ENCODE measurements at places on chromosomes 12 and 14. TPM values are rescaled to one million over a fixed set of nuclear protein-coding genes. Genes with fewer than 3 reads are reported as not detected.

Gene PMCH
- not detected for total RNA-seq

Gene DNAI7
- total RNA-seq: not detected

Gene HSPA2
- total RNA-seq: 16.5 TPM

Gene ABCB9
- 18.4 TPM for total RNA-seq

Gene RBM25
- 53.2 TPM for total RNA-seq

Gene TMEM132D
- not detected for total RNA-seq

Gene DDX11
- total RNA-seq: 72.2 TPM

Gene DCAF4
- total RNA-seq: 55.8 TPM

Gene OVCH1
- total RNA-seq: not detected

Gene SUDS3
- total RNA-seq: 62.8 TPM

Gene PPP4R4
- total RNA-seq: not detected

Gene BTBD6
- 119 TPM for total RNA-seq

DNA sequence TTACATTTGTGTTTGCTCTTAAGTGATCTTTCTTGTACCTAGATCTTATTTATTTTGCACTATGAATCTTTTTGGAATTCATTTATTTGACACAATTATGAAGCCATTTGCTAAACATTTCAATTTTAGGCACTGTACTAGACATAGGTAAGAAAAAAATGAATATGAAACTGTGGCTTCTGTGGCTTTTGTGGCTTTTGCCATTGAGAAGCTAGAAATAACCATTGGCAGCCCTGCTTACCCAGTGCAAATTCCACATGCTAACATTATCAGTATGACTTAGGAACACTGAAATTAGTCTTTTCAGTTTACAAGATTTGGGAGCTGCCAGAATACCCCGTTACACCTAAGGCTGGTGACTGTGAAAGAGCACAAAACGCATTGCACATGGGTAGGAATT is 60.1 kb downstream of the FSCB start:
- no peaks in the 10 kb centered on the region for H3K36me3 ChIP-seq
- no peak overlapping the region for H3K27ac ChIP-seq
- DNase-seq: no peak
- H3K4me1 ChIP-seq: no peaks in the 10 kb centered on the region
- H3K4me3 ChIP-seq: no peak overlapping the region

GRCh38 chr12:67697443-67697842 is 48.9 kb downstream of the DYRK2 start:
- peaks cover 27% of the 10 kb centered on the region for H3K4me1 ChIP-seq
- H3K27ac ChIP-seq: no peak overlapping the region
- no peaks in the 10 kb centered on the region for H3K36me3 ChIP-seq
- H3K27me3 ChIP-seq: no peaks in the 10 kb centered on the region
- DNase-seq: peak; percentile 35
- no peak overlapping the region for H3K4me3 ChIP-seq

- no peak overlapping the region for H3K4me3 ChIP-seq
- H3K4me1 ChIP-seq: no peaks in the 10 kb centered on the region
- H3K27ac ChIP-seq: no peak overlapping the region
Measured at GRCh38 chr14:71469643-71470335, 462.4 kb upstream of the RGS6 start.

DNA sequence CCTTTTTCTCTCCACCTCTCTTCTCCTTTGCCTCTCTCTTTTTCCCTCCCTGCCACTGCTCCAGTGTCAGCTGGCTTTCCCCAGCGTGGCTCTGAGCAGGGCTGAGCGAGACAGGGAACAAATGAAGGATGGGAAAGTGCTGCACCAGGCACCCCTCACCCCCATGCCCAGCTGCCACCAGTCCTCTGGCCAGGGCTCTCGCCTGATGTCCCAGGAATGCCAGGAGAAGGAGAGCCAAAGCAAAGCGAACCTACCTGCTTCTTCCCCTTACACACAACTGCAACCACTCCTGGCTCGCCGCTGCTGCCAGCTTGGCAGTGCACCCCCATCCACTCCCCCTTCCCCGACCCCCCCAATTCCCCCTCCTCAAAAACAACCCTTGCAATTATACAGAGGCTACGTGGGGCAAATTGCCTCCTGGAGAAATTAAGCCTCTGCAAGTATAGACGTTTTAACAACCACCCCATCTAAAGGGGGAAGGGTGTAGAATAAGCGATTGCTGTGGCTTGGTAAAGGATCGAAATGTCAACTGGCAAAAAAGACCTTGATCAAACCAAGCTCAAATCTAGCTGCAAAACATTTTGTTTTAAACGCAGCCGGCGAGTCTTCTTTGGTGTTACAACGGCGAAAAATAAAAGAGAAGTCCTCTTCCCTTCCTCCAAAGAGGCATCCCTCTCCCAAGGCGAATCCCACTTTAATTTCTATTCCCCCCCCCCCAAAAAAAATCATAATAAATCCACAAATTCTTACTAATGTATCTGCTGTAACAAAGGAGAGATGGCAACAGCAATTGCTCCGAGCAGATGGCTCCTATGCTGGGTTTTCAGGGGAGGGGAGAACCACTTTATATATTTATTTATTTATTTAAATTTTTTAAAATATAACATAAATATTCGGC is 2.9 kb downstream of the BCL11B start:
- no peak for DNase-seq
- peaks cover 78% of the 10 kb centered on the region for H3K27me3 ChIP-seq
- peaks cover 5% of the 10 kb centered on the region for H3K4me1 ChIP-seq
- no peaks in the 10 kb centered on the region for H3K36me3 ChIP-seq

DNA sequence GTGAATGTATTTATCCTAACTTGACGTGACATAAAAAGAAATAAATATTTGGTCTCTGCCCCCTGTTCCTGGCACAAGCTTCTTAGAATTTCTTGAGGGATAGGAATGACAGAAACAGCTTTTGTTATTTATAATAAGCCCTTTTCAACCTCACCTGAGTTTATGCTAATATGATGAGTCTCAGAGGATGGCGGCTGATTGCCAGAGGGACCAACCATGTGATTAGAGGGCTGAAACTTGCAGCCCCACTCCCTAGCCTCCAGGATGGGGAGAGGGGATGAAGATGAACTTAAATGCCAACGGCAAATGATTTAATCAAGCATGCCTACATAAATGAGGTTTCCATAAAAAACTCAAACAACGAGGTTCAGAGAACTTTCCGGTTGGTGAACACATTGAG is 42.9 kb downstream of the DNAI7 start:
- H3K4me1 ChIP-seq: no peaks in the 10 kb centered on the region
- H3K4me3 ChIP-seq: no peak overlapping the region
- H3K36me3 ChIP-seq: no peaks in the 10 kb centered on the region
- DNase-seq: no peak
- H3K27ac ChIP-seq: no peak overlapping the region

GRCh38 chr12:6250343-6250742 is 50.1 kb downstream of the CD9 start:
- H3K4me3 ChIP-seq: no peak overlapping the region
- H3K36me3 ChIP-seq: no peaks in the 10 kb centered on the region
- peaks cover 9% of the 10 kb centered on the region for H3K4me1 ChIP-seq
- H3K27ac ChIP-seq: no peak overlapping the region
- no peak for DNase-seq
- no peaks in the 10 kb centered on the region for H3K27me3 ChIP-seq

- no peaks in the 10 kb centered on the region for H3K4me1 ChIP-seq
- no peaks in the 10 kb centered on the region for H3K36me3 ChIP-seq
- H3K27me3 ChIP-seq: peaks cover 75% of the 10 kb centered on the region
Measured at GRCh38 chr12:113639474-113639873, 167.8 kb upstream of the LHX5 start.

- no peak for DNase-seq
- H3K27ac ChIP-seq: no peak overlapping the region
- H3K4me1 ChIP-seq: no peaks in the 10 kb centered on the region
- H3K27me3 ChIP-seq: no peaks in the 10 kb centered on the region
- H3K4me3 ChIP-seq: no peak overlapping the region
- no peaks in the 10 kb centered on the region for H3K36me3 ChIP-seq
Measured at GRCh38 chr12:91133871-91134270, 22.6 kb upstream of the LUM start.

GRCh38 chr12:53755451-53755891 is 3.7 kb upstream of the CISTR start:
- H3K27ac ChIP-seq: no peak overlapping the region
- 0 out of 2 replicates have a peak, but pooled peaks cover 2% of the 10 kb centered on the region for H3K27me3 ChIP-seq
- H3K4me3 ChIP-seq: no peak overlapping the region
- no peak for DNase-seq
- peaks cover 20% of the 10 kb centered on the region for H3K4me1 ChIP-seq
- H3K36me3 ChIP-seq: no peaks in the 10 kb centered on the region

DNA sequence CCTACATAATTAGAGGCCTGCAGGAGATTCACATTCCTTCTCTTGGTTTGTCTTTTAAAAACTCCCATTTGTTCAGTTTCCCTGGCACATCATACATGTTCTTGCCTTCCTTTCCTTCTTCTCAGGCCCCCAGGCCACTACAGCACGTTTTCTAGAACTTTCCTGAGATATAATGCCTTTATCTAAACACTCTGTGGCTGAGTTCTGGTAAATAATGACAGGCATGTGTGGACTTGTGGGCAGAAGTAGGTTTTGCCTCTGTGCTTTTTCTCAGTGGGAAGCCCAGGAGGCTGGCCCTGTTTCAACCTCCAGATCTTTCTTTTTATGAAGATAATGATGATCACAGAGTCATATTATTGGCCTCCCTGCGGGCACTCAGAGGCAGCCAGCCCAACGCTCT is 117.2 kb downstream of the TMX1 start:
- H3K27me3 ChIP-seq: no peaks in the 10 kb centered on the region
- no peak overlapping the region for H3K4me3 ChIP-seq
- no peaks in the 10 kb centered on the region for H3K36me3 ChIP-seq
- DNase-seq: no peak

GRCh38 chr14:105388110-105388951 is 10.0 kb upstream of the TEX22 start:
- no peak overlapping the region for H3K4me3 ChIP-seq
- no peak overlapping the region for H3K27ac ChIP-seq
- no peak for DNase-seq
- no peaks in the 10 kb centered on the region for H3K27me3 ChIP-seq

- no peaks in the 10 kb centered on the region for H3K27me3 ChIP-seq
- H3K36me3 ChIP-seq: no peaks in the 10 kb centered on the region
- no peak overlapping the region for H3K4me3 ChIP-seq
- H3K27ac ChIP-seq: no peak overlapping the region
- no peaks in the 10 kb centered on the region for H3K4me1 ChIP-seq
Measured at GRCh38 chr14:68734231-68734732, 58.6 kb downstream of the ZFP36L1 start.

- H3K4me1 ChIP-seq: no peaks in the 10 kb centered on the region
- no peak overlapping the region for H3K27ac ChIP-seq
- H3K27me3 ChIP-seq: no peaks in the 10 kb centered on the region
- no peak for DNase-seq
Measured at GRCh38 chr12:77968571-77968970, 137.9 kb downstream of the NAV3 start.

- DNase-seq: no peak
- no peaks in the 10 kb centered on the region for H3K36me3 ChIP-seq
- H3K4me3 ChIP-seq: no peak overlapping the region
- no peaks in the 10 kb centered on the region for H3K4me1 ChIP-seq
Measured at GRCh38 chr14:48527832-48528231, 852.4 kb upstream of the MDGA2 start.

DNA sequence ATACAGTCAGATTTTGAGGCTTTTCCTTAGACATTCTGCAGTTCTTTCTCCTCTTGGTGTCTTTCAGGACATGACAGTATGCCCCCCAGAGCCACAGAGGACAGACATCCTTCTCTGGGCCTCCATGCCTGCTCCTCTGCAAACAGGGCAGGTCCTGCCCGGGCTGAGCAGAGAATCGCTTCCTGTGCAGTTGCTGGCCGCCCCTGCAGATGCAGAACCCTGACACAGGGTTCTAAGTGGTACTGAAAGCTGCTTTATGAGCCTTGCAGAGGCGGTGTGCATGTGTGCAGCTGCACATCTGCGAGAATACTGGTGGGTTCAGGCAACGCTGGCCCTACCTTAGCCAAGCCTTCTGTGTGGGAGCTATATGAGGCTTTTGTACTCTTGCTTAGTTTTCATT is 54.5 kb downstream of the FLRT2 start:
- H3K27me3 ChIP-seq: no peaks in the 10 kb centered on the region
- no peak overlapping the region for H3K4me3 ChIP-seq
- no peak overlapping the region for H3K27ac ChIP-seq
- DNase-seq: no peak

GRCh38 chr14:49853158-49853477 is 530 bp upstream of the NEMF start:
- no peak for DNase-seq
- H3K27ac ChIP-seq: no peak overlapping the region
- no peaks in the 10 kb centered on the region for H3K27me3 ChIP-seq
- H3K36me3 ChIP-seq: peaks cover 15% of the 10 kb centered on the region
- H3K4me3 ChIP-seq: peak overlapping the region; percentile 87

GRCh38 chr12:19688532-19688931 is 249.2 kb downstream of the AEBP2 start:
- peak; percentile 56 for DNase-seq
- H3K4me3 ChIP-seq: no peak overlapping the region
- H3K4me1 ChIP-seq: peaks cover 21% of the 10 kb centered on the region
- H3K27me3 ChIP-seq: no peaks in the 10 kb centered on the region
- no peak overlapping the region for H3K27ac ChIP-seq
